ENCODE measurements at places on chromosomes 4 and X.

DNA sequence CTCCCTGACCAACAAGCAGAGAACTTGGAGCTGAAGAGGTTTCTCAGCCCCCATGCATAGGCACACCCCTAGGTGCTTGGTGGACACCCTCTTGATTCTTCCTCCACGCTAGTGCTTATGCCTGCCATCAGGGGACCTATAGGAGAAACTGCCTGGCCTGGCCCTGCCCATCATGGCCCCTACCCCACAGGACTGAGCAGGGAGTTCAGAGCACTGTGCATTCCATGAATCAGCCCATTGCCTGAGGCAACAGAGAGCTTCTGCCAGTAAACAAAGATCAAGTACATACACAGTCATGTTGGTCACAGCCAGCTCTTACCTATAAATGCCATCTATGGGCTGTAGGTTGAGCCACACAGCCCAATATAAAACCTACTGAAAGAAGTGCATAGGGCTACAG, 99.1 kb upstream of the EDNRA start:
- no peak for DNase-seq

DNA sequence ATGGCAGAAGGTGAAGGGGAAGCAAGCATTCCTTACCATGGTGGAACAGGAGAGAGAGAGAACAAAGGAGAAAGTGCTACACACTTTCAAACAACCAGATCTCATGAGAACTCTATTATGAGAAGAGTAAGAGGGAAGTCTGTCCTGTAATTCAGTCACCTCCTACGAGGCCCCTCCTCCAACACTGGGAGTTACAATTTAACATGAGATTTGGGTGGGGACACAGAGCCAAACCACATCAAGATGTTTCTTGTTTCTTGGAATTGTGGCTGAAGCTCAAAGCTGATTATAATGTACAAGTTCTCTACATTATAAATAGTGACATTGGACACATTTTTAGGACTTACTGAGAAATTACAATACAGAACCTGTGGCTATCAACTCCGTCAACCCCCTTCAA, 29.5 kb upstream of the TAPT1 start:
- DNase-seq = no peak

DNA sequence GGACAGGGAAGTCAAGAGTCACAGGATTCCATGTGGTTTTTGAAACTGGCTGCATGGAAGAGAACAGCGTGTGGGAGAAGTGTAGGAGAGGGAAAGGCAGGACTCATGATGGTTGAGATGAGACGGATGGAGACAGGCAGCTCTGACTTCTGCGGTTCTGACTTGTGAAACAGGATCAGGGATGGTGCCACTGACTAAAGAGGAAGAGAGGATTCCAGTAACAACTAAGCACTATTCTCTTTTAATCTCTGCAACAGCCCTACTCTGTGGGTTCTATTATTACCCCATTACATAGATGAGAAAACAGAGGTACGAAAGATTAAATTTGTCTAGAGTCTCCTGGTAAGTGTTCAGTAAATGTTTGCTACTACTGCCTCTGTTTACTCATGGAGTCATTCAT, 156.3 kb downstream of the CBR4 start:
- no peak for DNase-seq

DNA sequence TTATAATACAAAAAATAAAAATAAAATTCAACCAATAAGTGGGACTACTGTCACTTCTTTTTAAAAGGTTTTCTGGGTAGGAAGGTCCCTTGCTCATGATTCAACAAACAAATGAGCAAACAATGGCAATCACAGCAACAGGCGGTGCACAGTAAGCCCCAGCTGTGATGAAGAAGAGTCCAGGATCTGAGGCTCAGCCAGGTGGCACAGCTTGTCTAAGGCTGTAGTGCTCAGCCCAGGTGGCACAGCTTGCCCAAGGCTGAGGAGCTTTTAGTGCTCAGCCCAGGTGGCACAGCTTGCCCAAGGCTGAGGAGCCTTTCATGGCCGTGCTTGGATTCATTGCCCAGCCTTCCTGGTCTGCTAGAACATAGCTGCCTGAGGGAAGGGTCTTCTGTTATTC, 75.0 kb downstream of the ZFYVE28 start:
- DNase-seq = no peak

GRCh38 chrX:149950681-149951080, 12.4 kb upstream of the EOLA2 start:
- no peak for DNase-seq

DNA sequence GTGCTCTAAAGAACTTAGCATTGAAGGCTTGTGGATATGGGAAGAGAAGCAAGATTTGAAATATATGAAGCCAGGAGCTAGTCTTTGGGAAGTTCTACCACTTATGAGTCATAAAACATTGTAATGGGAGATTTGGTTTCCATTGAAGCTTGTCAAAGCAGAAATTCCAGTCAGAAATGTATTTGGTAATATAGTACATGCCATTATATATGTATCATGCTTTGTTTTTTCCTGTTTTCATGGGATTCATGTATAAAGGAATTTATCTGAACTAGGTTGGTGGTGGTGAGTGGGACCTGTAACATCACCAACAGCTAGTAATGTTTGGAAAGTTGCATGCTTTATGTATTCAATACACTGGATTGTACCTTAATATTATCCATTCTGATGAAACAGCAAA, 14.6 kb upstream of the DCAF8L2 start:
- no peak for DNase-seq

- no peak for DNase-seq
These were observed 15.0 kb upstream of the HPGDS start for GRCh38 chr4:94357624-94358023.

GRCh38 chr4:184280591-184281071, 63.0 kb upstream of the ENPP6 start:
- DNase-seq = no peak

DNA sequence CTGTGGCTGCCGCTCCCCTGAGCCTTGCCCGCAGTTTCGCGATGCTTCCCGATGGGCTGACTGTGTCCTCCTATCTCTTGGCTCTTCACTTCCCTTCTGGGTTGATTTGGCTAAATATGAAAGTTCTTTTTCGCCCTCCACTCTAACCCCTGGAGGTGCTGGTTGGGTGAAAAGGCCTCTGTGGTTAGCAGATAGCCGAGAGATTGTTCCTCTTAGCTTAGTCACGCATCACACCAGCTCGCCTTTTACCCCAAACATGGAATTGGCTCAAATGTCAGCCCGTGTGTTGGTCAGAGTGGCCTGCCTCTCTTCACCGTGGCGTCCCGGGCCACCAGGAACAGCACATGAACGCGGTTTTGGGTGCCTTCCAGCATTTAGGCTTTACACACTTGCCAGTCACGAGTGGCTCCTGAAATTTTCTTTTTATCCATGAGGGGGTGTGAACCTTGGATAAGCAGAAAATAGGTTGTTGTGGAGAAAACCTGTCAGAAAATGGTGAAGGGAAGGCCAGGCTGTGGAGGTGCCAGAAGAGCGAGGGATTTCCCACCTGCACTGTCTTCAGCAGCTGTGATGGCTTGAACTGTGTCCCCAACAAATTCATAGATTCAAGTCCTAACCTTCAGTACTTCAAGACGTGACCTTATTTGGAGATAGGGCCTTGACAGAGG, 8.9 kb downstream of the CLCN4 start:
- no peak for DNase-seq

DNA sequence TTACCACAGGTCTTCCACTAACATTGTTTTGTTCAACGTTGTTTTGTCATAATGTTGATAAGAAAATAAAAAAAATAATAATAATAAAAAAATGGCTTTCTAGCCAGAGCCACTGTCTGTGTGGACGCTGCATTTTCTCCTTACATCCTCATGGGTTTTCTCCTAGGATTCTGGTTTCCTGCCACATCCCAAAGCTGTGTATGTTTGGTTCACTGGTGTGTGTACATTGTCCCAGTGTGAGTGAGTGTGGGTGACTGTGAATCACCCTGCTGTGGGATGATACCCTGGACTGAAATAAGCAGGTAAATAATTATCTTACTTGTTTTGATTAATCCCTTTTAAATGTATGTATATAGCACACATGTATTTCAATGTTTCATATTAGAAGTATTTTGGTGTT, 2154.4 kb upstream of the AGA start:
- DNase-seq = no peak

DNA sequence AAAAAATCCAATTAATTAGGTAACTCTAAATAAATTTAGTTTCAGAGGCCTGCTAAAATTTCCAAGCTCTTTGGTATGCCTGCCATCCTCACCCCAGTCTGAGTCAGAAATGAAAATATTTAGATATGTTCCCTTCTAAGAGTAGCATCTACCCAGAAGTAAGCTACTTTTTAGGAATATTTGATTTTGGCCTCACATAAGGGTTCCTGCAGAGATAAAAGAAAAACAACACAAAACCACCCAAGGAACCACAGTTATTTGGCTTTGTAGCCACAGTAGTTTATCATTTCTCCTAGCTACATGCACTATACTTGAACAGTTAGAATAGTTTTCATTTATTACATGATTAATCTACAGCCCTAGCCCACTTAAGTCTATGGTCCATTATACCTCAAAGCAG, 192.6 kb upstream of the FAM241A start:
- no peak for DNase-seq

DNA sequence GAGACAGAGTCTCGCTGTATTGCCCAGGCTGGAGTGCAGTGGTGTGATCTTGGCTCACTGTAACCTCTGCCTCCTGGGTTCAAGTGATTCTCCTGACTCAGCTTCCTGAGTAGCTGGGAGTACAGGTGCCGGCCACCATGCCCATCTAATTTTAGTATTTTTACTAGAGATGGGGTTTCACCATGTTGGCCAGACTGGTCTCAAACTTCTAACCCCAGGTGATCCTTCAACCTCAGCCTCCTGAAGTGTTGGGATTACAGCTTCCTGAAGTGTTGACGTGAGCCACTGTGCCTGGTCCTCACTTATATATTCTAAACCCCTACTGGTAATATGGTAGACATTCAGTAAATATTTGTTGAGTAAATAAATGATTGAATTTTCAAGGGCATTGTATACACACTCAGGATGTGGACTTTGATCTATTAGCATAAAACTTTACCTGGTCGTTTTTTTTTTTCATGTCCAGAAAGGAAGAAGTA, 33.0 kb downstream of the MTHFD2L start:
- DNase-seq = no peak

DNA sequence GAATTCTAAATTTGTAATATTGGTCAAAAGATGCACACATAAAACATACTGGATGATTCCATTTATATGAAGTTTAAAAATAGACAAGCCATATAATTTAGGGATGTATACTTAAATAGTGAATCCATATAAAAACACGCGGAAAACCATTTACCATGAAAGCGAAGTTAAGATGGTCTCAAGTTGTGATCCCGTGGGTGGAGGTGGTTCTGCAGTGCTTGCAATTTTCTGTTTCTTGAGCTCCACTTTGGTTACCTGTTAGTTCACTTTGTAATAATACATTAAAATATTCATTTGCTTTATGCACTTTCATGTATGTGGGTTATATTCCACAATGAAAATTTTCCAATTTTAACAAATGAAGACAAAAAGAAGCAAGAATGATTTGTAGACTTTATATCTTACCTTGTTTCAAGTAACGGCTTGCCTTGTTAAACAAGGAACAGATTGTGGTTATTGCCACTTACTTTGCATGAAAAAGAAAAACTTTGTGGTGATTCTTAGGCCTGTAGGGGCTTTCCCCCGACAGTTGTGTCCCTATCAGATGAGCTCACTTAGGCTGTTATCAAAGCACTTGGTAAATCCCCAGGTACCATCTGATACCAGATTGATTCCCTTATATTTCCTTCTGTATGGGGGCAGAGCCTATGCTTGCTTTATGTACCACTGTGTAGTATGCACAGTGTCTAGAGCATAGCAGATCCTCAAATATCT, 12.2 kb downstream of the UCP1 start:
- DNase-seq = no peak

GRCh38 chrX:24658421-24658820, 11.3 kb upstream of the PCYT1B start:
- DNase-seq = no peak

- DNase-seq = no peak
These were observed 1.9 kb upstream of the PRR27 start for GRCh38 chr4:70152088-70152487.

DNA sequence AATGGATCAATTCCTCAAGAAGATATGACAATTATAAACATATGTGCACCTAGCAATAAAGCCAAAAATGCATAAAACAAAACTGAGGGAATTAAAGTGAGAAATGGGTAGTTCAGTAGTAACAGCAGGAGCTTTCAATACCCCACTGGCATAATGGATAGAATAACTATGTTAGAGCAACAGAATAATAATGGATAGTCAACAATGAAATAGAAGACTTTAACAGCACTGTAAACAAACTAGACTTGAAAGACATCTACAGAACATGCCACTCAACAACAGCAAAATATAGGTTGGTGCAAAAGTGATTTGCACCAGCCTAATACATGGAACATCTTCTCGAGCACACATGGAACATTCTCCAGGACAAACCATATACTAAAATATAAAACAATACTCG, 20.0 kb upstream of the MBNL3 start:
- no peak for DNase-seq

DNA sequence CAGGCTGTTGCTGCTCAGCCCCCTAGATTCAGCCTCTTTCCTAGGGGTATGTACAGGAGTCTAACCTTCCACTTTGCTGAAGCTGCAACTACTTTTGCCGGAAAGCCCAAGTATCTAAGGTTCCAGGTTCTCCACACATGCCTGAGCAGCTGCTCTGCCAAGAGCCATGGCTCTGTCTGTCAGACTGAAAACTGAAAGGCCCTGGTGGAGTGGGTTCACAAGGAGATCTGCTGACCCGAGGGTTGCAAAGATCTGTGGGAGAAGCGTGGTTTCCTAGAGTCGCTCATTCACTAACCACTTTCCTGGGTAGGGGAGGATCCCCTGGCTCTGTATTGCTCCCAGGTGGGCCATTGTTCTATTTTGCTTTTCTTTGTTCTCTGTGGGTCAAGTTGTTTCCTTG, 6.0 kb upstream of the PNMA6F start:
- DNase-seq = no peak

GRCh38 chr4:125097729-125098128, 217.0 kb upstream of the FAT4 start:
- DNase-seq = no peak

DNA sequence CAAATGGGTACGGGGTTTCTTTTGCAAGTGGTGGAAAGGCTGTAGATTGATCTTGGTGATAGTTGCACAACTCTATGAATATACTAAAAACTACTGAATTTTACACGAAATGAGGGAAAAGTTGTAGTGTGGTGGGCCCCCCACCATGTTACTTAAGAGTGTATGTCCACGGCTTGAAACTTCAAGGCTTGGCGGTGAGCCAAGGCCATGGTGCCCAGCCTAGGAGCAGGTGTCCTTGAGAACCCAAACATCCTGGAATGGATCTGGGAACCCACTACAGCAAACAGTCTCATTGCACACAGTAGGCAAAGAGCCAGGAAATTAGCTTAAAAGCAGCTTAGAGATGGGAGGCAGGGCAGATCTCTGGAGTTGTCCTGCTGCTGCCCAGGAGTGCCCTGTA, 62.9 kb downstream of the BRCC3 start:
- no peak for DNase-seq

DNA sequence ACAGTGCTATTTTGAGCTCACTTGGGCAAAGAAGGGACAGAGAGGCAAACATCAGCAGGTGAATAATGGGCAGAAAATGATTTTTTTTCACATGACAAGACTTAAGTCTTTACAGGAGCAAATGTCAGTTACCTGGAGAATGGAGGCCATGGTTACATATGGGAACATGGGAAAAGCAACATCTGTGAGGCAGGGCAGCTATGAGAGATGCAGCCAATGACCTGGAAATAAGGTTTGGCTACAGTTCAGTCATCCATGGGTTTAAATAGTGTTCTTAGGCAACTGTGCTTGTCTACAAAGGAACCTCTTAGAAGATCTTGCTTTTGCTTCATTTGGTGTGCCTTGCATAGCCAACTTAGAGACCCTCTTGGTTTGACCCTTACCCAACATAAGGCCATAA, 490.2 kb upstream of the LCORL start:
- DNase-seq = no peak

- DNase-seq = no peak
These were observed 1.8 kb downstream of the TLR1 start for GRCh38 chr4:38802561-38803355.

All from stimulated activated CD8-positive, alpha-beta memory T cell treated with anti-CD3 and anti-CD28 coated beads, Interleukin-15, amount 100 ng/mL, for 4 hours (primary cell).